ENCODE measurements at places on chromosomes 1 and 21.

DNA sequence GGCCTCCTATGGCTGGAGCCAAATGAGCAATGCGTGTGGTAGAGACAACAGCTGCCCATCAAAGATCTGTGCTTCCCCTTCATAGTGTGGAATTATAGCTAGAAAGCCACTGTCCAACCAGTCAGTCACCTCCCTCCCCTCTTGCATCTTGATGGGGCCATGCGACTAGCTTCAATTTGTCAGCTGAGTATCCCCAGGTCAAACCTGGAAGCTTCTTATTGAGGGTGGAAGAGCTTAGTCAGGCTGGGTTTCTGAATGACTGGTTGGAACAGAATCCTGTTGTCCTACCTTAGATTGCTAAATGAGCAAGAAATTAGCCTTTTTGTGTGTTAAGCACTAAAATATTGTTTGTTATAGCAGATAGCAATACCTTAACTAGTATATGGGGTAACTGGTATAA is 625.4 kb downstream of the PTPRC start:
- DNase-seq, result no peak

DNA sequence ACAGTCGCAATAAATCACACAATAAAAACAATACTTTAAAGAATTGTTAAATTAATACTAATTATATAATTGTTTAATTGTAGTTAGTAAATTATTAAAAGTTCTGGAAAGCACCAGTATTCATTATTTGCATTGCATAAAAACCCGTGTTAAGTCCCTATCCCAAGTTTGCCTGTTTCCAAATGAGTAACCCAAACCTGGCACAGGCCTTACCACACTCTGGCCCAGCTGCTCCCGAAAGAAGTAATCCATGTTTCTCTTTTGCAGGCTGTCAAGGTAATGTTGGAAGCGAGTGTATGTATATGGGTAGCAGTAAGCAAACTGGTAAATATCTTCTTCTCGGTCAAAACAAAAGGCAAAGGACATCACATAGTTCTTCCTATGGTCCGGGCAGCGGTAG is 268.7 kb upstream of the BEND5 start:
- DNase-seq, result no peak

DNA sequence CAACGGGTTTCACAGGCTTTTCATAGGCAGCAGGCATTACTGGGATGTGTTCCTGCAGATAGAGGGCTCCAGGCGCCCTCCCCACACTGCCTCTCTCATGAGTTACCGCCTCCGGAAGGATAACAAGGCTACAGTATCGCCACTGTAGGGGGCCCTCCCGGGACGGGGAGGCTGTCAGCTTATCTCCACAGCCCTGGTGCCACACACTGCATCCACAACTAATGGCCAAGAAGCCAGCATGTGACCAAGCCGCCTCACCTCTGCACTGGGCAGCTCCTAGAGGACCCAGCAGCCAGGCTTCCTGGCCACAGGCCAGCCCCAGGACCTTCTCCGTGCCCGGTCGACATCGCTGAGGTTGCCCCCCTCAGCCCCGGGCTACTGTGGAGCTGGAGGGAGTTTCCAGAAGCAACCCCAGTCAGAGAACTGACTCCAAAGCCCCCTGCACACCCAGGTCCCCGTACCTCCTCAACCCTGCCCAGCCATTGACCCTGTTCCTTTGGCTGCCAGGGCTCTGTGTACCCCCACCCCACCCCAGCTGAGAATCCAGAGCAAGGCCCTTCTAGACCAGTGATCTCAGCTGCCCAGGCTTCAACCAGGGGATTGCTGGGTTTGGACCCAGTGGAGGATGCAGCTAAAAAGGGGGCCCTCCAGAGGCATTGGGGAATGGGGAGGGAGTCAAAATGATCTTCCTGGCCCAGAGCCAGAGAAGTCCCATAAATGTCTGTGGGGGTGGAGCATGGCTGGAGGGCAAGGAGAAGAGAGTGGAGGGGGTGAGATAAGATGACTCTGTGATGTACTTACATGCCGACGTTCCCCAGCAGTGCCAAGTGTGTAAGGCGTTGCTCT is 45.0 kb downstream of the NEK2 start:
- no peak for DNase-seq

DNA sequence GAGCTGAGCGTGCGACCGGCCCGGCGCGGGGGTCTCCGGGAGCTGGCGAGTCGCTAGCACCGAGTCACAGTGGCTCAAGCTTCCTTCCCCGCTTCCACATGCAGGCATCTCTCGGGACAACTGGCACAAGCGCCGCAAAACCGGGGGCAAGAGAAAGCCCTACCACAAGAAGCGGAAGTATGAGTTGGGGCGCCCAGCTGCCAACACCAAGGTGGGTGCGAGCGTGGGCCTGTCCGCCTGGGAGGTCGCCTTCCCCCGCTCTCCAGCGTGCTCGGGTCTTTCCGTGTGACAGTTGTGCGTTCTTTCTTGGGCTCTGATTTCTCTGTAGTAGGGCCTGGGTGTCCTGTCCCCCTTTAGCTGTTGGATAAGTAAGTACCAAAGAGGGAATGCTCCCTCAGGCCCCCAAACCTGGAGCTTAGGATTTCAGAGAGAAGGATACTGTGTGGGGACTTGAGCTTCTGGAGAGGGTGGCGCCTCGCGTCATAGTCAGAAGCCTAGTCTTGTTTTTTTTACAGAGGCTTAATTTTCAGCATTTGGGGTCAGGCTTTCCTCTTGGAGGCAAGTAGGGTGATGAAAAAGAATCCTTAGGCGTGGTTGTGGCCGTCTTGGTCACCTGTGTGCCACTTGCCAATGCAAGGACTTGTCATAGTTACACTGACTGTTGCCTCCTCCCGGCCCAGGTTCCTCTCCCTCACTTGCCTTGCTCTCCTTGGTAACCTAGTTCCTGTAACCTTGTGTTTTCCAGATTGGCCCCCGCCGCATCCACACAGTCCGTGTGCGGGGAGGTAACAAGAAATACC is 790 bp downstream of the RPS8 start:
- no peak for DNase-seq

- DNase-seq, result no peak
Observed at GRCh38 chr1:71650119-71650518, 569.3 kb upstream of the ZRANB2 start.

DNA sequence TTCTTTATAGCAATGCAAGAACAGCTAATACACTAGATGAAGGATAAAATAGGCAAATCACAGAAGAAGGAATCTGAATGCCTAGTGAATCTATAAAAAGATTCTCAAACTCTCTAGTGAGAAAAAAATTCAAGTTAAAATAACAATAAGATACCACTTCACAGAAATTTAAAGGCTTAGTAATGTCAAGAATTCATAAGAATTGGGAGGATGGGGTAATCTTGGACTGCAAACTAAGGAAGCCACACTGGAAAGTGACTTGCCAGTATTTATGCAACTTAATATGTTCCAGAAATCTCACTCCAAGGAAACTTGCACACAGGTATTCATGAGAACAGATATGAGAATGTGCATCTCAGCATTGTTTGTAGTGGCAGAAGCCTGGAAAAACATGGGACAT is 38.9 kb upstream of the PRRC2C start:
- no peak for DNase-seq

DNA sequence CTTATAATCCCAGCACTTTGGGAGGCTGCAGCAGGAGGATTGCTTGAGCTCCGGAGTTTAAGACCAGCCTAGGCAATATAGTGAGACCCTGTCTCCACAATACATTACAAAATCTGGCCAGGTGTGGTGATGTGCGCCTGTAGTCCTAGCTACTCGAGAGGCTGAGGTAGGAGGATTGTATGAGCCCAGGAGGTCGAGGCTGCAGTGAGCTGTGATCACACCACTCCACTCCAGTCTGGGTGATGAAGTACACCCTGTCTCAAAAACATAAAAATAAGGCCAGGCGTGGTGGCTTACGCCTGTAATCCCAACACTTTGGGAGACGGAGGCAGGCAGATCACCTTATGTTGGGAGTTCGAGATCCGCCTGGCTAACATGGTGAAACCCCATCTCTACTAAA is 27.7 kb downstream of the L1TD1 start:
- DNase-seq, result no peak

All from stimulated activated CD4-positive, alpha-beta T cell treated with anti-CD3 and anti-CD28 coated beads, Interleukin-2, amount 100 ng/mL, for 48 hours (primary cell).